ENCODE measurements at places on chromosomes 7 and 10.

- no peak for DNase-seq
These were observed 5.2 kb downstream of the ZNF655 start for GRCh38 chr7:99563650-99564049.

DNA sequence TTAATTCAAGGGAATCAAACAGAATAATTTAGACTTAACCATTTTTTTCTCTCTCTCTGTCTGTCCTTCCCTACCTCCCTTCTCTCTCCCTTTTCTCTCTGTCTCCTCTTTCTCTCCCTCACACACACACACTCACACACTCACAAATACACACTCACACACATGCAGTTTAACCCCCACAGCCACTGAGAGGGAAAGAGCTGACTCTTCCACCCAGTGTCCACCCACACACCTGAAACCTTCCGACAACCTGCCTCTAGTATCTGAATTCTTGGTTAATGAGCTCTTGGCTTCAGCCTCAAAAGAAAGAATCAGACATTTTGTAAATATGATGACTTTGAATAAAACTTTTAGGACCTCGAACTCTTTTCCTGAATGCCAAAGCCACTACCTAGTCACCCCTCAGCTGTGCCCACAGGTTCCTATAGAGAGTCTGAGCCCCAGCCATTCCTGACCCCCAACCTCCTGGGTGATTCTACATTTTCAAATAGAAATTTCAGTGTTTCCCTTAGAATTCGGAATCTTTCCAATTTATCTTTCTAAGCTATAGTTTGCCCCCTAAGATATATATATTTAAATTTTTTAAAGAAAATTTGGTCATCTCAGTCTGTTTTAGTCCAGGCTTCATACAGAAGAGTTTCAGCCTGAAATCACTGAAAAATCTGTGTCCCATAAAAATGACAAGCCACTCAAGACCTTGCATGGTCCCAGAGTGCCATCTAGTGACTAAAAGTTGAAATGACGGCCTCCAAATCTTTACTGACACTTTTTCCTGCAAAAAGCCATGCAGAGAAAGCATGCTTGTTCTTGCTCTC lies 202.8 kb downstream of the IPMK start:
- DNase-seq: peak; percentile 21

DNA sequence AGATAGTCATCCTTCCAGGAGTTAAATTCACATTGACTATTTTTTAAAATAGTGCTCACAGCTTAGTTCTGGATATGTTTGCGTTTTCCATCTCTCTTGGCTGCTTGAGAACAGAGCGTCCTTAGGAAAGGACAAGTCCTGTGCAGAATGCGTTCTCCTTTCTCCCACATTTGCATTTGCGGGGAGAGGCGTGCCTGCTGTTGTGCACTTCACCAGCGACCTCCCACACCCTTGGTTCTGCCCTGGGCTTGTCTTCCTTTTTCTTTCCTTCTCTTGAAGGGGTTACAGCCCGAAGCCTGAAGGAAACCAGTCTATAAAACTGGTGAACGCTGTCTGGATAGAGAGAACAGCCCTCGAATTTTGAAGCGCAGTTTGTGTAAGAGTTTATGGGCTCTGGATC lies 367.1 kb downstream of the DPP6 start:
- DNase-seq: no peak

DNA sequence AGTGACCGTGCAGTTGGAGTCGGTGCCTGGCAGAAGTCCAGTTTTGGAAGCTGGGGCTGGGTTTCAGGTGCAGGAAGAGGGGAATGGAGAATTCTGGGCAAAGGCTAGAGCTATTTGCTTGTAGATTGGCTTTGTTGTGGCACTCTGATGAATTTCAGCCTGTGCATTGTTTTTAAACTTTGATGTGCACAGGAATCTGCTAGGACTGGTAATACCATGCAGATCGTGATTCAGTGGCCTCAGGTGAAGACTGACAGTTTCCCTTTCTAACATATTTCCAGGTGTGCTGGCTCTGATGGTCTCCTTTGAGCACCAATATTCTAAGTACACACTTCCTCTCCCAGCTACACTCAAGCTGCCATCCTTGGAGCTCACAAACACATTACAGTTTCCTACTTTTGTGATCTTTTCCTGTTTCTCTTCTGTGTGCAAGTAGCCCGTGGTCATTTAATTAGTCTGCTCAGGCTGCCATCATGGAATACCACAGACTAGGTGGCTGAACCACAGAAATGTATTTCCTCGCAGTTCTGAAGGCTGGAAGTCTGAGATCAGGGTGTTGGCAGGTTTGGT lies 55.6 kb downstream of the NOC3L start:
- DNase-seq: no peak

DNA sequence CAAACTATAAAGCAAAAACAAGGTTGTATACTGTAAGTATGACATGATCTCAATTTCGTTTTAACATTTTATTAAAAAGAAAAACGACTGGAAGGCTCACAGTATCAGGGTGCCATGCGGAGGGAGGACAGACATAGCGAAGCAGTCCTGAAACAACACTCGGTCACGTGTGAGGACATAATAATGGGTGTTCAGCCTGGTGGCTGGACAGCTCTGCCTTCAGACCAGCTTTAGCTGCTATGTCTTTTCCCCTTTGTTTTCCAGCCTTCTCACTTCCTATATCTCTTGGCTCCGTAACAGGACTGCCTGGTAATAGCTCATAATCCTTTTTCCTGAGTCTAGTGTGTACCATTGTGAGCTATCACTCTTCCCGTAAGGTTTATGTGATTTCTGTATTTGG lies 18.4 kb upstream of the KLF14 start:
- no peak for DNase-seq

DNA sequence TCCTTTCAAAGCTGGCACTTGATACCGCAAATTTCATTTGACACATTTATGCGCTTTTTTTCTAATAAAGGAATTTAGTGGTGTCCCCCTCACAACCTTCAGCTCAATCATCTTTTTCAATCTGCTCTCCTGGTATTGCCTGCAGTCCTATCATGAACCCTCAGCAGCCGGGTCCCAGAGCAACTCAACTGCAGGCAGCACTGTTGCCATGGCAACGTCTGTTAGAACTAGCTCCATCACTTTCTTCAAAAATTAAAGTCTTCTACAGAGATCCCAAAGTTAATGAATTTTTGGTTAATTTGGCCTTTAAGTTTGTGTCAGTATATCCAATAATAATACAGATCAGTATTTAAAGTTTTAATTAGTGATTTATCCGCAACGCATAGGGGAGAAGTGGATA lies 136.1 kb upstream of the TARP start:
- no peak for DNase-seq

GRCh38 chr7:32564542-32564941 lies 69.3 kb downstream of the AVL9 start:
- no peak for DNase-seq

DNA sequence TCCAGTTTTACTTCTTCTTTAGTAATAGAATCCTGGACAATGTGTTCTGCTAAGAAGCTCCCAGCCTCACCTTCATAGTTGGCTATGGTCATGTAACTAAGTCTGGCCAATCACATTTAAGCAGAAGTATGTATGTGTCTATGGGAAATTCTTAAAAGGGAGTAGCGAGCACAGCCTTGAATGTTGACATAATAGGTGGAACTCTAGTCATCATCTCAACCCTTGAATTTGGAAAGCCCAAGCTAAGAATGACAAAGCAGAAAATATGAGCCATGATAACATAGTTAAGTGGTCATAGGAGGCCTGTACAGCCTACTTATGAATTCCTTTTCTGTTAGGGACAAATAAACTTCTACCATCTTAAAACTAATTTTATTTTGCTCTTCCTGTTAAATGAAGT lies 134.1 kb downstream of the MAGI2 start:
- DNase-seq: no peak

- DNase-seq: no peak
These were observed 264.7 kb downstream of the BAMBI start for GRCh38 chr10:28942012-28942411.

- no peak for DNase-seq
These were observed 329.0 kb downstream of the ACTR3B start for GRCh38 chr7:153088601-153089000.

- no peak for DNase-seq
These were observed 289.2 kb upstream of the VSTM2A start for GRCh38 chr7:54253036-54253373.

GRCh38 chr7:5423976-5424748 lies 528 bp upstream of the TNRC18 start:
- peak; percentile 99 for DNase-seq

- DNase-seq: no peak
These were observed 274.0 kb downstream of the ELFN1 start for GRCh38 chr7:1943933-1944618.

- DNase-seq: no peak
These were observed 59.4 kb upstream of the CDK1 start for GRCh38 chr10:60718886-60719285.

GRCh38 chr7:1863091-1863900 lies 193.2 kb downstream of the ELFN1 start:
- DNase-seq: no peak

DNA sequence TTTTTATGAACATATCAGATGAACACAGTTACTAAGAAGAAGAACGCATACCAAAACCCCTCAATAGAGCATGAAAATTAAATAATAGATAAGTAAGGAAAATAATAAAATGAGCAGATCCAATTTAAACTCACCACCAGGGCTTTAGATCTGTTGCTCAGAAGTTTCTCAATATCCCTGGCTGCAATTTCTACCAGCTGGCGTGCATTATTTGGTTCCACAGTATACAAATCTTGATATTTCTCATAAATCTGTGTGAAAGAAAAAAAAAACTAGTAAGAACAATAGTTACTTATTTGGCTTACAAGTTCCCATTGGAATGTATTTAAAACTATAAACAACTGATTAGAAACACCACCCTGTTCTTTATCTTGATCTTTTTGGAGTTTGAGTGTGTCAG lies 108.6 kb downstream of the CACNA2D1 start:
- DNase-seq: peak; percentile 12

DNA sequence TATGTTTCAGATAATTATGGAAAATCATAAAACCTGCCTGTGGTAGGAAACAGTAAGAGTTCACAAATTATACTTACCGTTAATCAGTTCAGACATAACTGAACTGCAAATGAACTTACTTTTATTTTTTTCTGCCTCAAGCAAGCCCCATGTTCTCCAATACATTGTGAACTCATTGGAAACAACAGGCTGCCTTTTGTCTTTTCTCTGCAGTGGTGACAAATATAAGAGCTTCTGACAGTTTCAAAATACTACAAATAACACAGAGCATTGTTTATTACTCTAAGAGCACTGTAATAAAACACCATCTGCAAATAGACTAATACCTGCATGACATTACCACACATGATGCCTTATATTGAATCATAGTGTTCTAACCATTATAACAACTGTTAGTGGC lies 94.0 kb upstream of the CDCA7L start:
- DNase-seq: no peak

DNA sequence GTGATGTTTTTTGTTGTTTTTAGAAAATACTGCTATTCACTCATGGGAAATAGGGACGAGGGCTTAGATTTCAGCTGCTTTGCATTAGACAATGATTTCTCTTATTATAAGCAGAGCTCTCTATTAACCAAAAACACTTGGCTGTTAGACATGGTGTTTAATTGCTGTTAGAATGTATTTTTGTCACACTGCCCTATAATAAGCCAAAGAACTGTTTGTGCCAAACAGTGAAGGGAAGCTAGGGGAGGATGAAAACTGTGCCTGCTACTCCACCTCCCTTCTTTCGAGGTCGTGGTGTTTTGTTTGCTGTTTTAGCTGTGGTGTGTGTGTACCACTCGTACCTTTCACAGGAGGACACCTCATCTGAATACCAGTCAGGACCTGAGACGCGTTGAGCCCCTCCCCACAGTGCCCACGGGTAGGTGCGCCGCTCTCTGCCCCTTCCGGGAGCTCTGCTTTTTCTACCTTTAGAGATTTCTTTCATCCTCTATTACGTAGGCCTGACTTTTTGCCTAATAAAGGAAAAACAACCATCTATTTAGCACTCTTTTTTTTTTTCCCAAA lies 57.9 kb downstream of the CUX1 start:
- DNase-seq: peak; percentile 46

DNA sequence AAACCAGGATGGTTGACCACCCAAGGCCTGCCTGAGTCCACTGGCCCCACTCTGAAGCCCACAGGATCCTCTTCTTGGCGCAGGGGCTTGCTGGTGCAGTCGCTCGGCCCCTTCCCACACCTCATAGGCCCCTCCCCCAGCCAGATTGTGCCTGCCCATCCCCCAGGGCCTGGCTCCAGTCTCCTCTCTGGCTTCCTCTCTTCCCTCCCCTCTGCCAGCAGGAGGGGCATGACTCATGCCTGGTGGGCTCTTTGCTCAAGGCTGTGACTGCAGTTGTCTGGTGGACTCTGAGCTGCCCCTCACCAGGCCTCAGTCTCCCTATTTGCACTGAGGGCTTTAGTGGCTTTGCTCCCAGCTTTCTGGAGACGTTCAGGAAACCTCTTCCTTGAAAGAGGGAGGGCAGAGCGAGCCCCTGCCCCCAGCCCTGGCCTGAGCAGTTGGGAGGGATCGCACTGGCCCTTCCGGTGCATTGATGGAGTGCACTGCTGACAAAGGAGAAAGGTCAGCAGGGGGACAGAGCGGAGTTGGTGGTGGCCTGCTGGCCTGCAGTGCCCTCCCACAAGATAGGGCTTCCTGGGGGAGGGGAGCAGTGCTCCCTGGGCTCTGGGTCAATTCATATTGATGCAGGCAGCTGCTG lies 60.7 kb downstream of the ZMIZ1 start:
- DNase-seq: no peak

- DNase-seq: no peak
These were observed 68.5 kb downstream of the MAP3K8 start for GRCh38 chr10:30502266-30503060.

- no peak for DNase-seq
These were observed 30.4 kb upstream of the PPIF start for GRCh38 chr10:79316671-79317431.

DNA sequence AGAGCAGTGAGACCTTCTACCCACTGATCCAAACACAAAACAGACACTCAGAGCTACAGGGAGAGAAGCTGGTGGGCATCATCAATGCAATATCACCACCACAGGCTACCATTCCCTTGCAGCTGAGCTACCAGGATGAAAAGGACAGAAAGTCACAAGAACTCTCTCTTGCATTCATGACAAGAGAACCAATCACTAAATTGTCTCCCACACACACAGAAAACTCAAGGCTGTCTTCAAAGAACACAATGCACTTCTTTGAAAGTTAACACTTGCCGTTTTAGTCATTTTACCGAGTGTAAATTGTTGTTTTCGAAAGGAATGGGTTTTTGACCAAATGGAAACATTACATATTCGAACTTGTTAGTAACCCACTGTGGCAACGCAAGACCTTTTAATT lies 626.6 kb downstream of the SORCS1 start:
- no peak for DNase-seq

DNA sequence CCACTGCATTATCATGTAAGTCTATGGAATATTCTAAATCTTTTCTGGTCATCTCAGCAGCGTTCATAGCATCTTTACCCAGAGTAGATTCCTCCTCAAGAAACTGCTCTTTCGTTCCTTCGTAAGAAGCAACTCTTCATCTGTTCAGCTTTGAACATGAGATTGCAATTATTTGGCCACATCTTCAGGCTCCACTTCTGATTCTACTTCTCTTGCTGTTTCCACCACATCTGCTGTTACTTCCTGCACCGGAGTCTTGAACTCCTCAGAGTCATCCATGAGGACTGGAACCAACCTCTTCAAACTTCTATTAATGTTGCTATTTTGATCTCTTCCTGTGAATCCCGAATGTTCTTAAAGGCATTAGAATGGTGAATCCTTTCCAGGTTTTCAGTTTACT lies 12.7 kb downstream of the CHST12 start:
- no peak for DNase-seq
